ENCODE measurements at places on chromosomes 6 and 20. TPM values are rescaled to one million over a fixed set of nuclear protein-coding genes. Genes with fewer than 3 reads are reported as not detected.

DNA sequence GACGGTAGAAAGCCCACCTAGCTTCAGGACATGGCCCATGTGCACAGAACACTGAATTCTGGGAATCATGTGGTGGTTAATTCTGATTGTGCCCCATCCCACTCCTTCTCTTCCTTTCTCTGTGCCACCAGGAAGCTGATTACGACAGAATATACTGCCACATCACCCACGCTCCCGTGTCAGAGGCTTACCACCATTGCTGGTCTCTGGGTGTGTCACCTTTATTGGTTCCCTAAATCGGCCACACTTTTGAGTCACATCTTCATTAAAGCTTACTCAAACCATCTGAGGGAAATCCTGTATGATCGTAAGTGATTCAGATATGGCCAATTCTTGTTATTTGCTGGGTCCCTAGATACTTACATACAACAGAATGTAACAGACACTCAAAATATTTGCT is 3.1 kb downstream of the TRMT6 start:
- DNase-seq, result no peak

Gene DLL1
- polyA plus RNA-seq, result 0.25 TPM

DNA sequence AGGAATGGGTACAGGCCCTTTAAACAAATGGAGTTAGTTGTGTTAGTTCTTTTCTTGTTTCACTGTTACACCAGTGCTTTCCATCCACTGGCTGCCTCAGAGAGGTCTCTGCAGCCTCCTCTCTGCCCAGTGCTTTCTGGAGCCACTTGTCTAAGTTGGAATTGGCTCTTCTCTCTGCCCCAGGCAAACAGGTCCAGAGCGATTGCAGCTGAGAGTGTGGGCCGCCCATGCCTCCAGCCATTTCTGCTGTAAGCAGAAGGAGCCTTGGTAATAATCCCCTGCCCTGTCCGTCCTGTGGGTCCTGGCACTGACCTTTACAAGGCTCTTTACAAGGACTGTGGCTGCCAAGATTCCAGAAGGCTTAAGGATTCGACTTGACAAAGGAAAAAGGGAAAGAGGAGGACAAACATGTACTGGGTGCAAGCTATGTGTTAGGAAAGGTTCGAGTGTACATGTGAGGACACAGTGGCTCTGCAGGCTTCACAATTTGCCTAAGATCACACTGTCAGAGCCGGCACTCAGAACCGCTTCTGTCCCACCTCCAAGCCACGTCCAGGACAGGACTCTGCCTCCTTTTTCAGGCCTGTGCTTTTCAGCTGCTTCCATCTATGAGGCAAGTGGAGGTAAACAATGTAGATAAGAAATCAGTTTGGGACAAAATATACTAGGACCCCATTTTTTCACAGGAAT is 88.5 kb downstream of the POPDC3 start:
- no peak for DNase-seq

DNA sequence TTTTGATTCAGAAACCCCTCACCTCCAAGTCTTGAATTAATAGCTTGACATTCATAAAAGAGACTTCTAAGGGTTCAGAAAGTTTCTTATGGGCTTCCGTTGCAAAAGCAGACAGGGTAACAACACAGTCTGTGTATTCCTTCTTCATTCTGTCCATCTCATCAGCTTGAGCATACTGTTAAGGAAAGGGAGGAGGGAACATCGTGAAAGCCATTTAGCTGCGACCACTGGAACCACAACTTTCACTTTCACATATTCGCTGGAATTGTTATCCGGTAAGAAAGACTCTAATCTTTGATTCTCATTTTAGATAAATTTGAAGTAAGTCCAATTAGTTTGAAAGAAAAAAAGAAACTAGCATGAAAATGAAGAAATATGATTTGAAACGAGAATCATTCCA is 174.4 kb downstream of the SYNE1 start:
- no peak for DNase-seq

DNA sequence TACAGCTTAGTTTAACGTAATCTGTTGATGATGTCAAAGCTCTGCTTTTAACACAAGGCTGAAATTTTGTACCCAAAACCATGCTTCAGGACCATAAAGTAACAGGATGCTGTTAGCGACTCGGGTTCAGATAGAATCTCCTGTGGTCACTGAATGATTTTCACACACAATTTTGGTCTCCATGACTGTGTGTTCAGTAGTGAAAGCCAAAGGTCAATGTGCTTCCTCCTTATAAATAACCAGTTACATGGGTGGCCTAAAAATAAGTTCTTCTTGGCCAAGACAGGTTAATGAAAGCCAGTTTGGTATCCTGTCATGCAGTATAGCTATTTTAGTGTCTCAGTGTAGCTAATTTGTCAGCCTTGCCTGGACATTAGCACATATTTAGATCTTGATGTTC is 19.1 kb upstream of the LOC128125822 start:
- DNase-seq, result no peak

GRCh38 chr20:16446246-16446645 is 127.0 kb downstream of the KIF16B start:
- peak; percentile 14 for DNase-seq

Gene RCAN2
- not detected for polyA plus RNA-seq

GRCh38 chr20:35369804-35370203 is 42.0 kb downstream of the UQCC1 start:
- no peak for DNase-seq

DNA sequence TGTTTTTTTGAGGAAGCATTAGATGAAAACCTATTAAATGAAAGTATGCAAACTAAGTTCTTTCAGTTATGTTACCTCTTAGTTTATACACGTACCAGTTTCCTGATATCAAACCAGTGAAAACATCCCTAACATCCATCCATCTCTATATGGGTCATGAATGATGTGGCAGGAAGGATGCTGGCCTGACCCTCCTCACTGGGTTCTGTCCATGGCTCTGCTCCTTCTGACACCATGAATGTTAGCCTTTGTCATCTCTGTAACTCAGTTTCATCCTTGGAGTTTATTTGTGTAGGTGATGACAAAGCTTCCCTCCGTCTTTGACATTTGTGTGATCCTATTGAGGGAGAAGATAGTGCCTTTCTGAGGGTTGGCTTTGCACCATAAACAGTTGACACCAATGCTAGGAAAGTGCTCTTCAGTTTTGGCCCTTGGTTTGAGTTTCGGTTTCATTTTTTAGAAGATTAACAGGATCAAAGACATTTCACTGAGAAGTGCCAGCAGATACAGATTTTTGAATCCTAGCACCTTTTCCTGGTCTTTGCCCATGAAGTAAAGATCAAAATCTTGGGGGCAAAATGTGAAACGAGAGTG is 72.0 kb upstream of the SCGN start:
- DNase-seq, result no peak

DNA sequence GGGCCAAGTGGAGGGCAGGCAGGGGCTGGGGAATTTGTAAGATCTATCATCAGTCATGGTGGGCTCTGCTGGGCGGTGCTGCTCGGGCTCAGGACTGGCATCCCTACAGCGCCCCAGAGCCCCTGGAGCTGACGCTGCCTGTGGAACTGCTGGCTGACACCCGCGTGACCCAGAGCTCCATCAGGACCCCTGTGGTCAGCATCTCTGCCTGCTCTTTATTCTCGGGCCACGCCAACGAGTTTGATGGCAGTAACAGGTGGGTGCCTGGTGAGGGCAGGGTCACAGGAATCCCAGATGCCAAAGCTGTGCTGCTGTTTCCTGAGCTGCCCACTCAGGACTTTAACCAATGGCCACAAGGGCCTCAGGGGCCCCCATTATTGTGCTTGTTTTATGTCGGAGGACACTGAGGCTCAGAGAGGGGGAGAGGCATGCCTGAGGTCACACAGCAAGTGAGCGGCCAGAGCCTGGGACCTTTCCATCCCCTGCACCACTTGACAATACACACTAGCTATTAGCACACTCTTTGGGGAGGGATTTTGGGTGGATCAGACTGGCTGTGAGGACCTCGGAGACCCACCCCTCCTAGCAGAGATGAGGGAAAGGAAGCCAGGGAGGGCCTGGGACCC is 6.3 kb downstream of the BPIFB2 start:
- DNase-seq, result no peak

Gene TMEM14B
- 93.6 TPM for polyA plus RNA-seq

Gene SRC
- polyA plus RNA-seq, result 23.8 TPM

DNA sequence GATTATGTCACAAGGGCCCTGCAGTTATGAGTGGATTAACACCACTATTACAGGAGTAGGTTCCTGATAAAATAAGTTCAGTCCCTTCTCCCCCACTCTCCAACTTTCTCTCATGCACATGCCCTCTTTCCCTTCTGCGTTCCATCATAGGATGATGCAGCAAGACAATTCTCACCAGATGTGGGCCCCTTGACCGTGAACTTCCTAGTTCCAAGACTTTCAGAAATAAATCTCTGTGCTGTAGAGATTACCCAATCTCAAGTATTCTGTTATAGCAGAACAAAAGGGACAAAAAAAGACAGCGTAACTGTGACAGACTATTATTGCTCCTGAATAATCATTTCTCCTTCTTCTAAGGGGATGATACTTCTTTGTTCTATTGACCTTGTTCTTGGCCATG is 33.8 kb upstream of the TMEM244 start:
- DNase-seq, result no peak

Gene ACTL10
- 0.25 TPM for polyA plus RNA-seq

Gene OPRL1
- 1.7 TPM for polyA plus RNA-seq

Gene HSPA12B
- polyA plus RNA-seq, result 0.46 TPM

- DNase-seq, result no peak
Measured at GRCh38 chr6:127581576-127581975, 4.6 kb downstream of the C6orf58 start.

Gene NUP153
- polyA plus RNA-seq, result 10.5 TPM

Measured in SK-N-SH (cell line).